ENCODE measurements at places on chromosomes 1 and 21. TPM values are rescaled to one million over a fixed set of nuclear protein-coding genes. Genes with fewer than 3 reads are reported as not detected.

ZBED6 gene
- 33.4 TPM for total RNA-seq

DNA sequence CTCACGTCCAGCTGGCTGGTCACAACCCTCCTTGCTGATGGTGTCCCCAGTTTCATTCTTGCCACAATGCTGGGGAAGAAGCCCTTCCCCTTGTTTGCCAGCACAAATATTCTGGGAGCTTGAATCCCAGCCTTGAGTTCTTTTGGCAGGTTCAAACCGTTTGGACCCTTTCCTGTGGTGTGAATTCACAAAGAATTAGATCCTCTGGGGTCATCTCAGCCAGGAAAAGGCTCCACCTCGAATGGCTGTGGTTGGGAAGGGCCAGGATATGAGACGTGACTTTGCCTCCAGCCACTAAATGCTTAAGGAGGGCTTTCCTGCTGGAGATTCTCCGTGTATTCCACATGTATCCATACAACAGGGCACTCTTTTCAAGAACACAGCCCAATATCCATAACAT, 66.9 kb downstream of the MRPL37 start:
- DNase-seq, result no peak

DNA sequence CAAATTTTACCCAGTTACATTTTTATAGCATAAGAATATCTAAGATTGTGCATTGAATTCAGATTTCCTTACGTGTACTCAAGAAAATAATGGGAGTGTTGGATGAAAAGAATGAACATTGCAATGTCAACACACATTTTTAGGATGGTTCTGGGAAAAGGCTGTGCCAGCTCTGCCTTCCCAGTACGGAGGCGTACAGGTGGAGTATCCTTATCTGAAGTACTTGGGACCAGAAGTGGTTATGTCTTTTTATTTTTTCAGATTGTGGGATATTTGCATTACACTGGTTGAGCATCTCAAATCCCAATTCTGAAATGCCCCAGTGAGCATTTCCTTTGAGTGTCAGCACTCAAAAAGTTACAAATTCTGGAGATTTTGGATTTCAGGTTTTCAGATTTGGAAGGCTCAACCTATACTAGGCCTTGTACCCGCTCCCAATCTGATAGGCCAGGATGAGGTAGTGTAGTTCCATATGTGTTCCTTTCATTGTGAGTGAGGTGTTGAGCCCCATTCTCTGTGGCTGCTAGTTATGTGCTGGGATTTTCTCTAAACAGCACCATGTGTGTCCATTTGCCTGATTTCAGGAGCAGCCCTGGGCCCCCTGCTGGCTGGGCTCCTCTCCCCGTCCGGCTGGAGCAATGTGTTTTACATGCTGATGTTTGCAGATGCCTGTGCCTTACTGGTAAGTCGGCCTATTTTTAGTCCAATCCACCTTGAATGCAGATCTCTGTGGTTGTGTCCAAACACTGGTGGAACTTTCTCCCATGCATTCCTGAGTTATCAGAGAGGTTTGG, 60.8 kb downstream of the SLC37A1 start:
- DNase-seq, result peak; percentile 45

- DNase-seq, result no peak
Measured at GRCh38 chr1:210940081-210940617, 193.8 kb downstream of the KCNH1 start.

GRCh38 chr21:14736672-14737071, 190.6 kb upstream of the SAMSN1 start:
- no peak for DNase-seq

DNA sequence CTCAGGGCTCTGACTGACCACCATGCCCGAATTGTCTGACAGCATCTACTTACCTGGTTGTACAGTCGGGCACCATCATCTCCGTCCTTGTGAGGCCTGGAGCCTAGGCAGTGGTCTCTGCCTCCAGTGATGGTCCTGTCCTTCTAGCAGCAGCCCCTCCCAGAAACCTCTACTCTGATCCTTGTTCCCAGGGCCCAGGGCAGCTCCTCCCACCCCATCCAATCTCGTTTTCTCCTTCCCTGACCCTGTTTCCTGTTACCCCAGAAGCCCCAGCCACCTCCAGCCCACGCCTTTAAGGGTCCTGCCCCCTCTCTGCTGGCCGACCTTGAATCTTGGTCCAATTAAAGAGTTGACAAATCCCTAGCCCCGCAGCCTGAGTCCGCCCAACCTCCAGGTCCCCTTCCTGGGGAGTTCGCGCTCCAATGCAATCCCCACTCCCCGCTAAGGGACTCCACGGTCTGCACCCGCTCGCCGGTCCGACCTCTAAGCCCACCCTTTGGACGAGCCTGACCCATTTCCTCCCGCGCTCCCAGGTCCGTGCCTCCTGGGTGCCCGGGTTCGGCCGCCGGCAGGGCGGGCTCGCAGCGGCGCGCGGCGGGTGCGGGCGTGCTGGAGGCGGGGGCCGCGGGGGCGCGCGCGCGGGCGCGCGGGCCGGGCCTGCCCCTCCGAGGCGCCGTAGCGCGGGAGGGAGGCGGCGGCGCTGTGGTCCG, at the start of gene B4GALT2:
B4GALT2 (plus strand) TSS at position 660 of the 710 bp plus-strand sequence. CDS start 1,951 bp downstream, outside the sequence.
- DNase-seq, result no peak

- DNase-seq, result no peak
Measured at GRCh38 chr1:205565799-205566198, 61.3 kb downstream of the CDK18 start.

ALDH9A1 gene
- total RNA-seq, result 63.0 TPM
